ENCODE measurements at places on chromosomes 2 and 18.

- DNase-seq, result no peak
These were observed 424.6 kb downstream of the TGIF1 start for GRCh38 chr18:3874581-3874980.

GRCh38 chr2:109718139-109718538 is 76.0 kb upstream of the RGPD5 start:
- DNase-seq, result no peak

GRCh38 chr2:186590759-186591505 is 1.1 kb downstream of the ITGAV start:
- DNase-seq, result no peak

DNA sequence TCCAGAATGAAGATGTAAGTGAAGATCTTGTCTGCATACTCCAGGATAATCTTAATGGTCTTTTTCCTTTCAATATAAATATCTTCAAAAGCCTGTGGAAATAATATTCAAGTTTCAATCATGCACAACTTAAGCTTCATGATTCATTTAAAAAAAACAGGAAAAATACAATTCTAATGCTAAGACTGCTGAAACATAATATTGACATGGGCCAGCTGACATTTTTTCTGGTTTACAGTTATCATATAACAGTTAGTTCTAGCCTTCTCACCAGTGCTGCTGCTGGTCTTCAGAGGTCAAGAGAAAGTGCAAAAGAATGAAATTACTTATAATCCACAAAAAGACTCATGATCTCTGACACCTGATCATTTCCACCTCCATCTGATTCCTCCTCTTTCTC is 110.4 kb upstream of the SCN1A start:
- no peak for DNase-seq

DNA sequence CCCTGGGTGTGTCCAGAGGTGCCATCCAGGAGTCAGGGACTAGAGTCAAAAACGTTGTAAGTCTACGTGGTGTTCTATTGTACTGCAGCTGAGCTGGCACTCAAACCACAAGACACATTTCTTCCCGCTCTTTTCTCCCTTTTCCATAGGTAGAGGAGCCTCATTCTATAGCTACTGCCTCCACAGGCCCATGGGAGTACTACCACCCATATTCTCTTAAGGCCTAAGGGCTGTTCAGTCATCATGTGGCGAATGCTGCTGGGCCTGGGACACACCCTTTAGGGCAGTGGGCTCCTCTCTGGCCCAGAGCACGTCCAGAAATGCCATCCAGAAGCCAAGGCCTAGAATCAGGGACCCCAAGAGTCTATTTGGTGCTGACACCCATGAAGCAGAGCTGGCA is 1271.7 kb downstream of the CNTNAP5 start:
- DNase-seq, result no peak
